Stromal cell of bone marrow (primary cell): ENCODE measurements at places on chromosomes 3 and 15.

- no peak for DNase-seq
Observed at GRCh38 chr15:78938658-78939488, 6.0 kb downstream of the CTSH start.

GRCh38 chr3:39810647-39811161, 1.3 kb downstream of the MYRIP start:
- DNase-seq, result no peak

DNA sequence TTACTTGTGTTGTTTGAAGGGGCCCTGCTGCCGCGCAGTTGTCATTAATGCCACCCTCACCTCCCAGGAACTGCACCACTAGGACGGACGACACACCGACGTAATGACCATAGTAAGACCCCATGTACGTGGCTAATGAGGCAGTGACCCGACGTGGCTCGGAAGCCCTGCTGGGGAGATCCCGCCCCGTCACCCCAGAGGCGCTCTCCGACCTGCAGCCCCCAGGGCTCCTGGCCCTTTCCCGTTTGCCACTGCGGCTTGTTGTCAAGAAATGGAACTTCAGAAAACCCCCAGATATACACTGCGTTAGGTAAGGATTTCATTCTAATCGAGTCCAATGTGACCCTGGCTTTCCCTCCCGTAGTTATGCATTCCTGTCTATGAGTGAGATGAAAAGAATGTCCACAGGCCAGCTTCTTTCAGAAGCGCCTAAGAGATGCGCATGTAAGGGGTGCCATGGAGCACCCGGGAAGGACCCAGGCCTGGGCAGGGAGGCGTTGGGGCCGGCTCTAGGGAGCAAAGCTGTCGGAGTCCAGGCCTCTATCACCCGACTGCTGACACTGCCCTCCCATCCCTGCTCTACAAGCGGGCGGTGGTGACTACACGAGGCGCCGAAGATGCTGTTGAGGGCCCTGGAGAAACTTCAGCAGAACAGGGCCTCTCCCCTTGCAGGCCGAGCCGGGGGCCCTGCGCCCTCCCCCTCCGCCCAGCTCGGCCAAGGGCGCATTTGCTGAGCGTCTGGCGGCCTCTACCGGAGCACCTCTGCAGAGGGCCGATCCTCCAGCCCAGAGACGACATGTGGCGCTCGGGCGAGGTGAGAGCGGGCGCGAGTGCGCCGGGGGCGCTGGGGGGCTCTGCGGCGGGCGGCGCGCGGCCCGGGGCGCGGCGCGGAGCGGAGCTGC, at the start of gene GABRA5:
TSS of gene GABRA5 (plus strand) at position 765 of the 902 bp plus-strand sequence. CDS start 2,187 bp downstream, outside the sequence.
- no peak for DNase-seq

GRCh38 chr3:194874783-194875182, 189.1 kb downstream of the FAM43A start:
- DNase-seq, result no peak

GRCh38 chr3:133277813-133278212, 122.0 kb upstream of the BFSP2 start:
- DNase-seq, result peak; percentile 25

DNA sequence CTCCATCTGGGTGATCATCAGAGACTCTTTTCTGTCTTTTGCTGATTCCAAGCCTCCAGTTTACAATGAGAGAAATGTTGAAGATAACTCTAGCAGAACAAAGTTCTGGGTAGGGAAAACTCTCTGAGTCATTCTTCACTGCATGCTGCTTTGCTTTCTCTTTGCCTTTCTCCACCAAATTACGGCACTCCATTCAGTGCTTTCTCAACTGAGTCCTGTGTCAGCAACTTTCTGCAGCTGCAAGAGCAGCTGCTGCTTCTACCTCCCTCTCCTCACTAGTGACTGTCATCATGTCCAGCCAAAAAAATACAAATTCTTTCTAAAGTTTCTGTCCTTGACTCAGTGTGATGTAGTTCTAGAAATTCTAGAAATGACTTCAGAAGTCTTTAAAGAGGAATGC, 953.8 kb downstream of the IGSF11 start:
- DNase-seq, result no peak

- DNase-seq, result peak; percentile 9
Observed at GRCh38 chr3:76131396-76132153, 346.2 kb upstream of the ZNF717 start.

- DNase-seq, result no peak
Observed at GRCh38 chr3:119611664-119612063, 14.0 kb downstream of the PLA1A start.

DNA sequence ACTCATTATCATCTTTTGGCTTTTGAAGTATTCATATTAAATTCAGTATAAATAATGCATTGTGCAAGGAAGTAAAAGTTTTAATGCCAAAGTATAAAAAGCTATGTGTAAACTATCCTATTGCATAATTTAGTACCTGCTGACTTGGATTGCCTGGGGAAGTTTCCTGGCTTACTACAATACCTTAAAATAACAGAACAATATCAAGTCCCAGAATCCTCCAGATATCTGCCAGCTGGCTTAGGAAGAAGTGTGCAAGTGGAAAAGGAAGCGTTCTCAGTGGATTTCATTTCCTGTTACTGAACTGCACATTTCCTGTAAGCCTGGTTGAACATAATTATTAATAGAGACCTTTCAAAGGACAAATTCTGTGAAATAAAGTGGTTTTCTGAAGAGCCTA, 236.7 kb downstream of the ADAMTSL3 start:
- no peak for DNase-seq

GRCh38 chr3:44265815-44266214, 24.1 kb downstream of the TOPAZ1 start:
- no peak for DNase-seq

DNA sequence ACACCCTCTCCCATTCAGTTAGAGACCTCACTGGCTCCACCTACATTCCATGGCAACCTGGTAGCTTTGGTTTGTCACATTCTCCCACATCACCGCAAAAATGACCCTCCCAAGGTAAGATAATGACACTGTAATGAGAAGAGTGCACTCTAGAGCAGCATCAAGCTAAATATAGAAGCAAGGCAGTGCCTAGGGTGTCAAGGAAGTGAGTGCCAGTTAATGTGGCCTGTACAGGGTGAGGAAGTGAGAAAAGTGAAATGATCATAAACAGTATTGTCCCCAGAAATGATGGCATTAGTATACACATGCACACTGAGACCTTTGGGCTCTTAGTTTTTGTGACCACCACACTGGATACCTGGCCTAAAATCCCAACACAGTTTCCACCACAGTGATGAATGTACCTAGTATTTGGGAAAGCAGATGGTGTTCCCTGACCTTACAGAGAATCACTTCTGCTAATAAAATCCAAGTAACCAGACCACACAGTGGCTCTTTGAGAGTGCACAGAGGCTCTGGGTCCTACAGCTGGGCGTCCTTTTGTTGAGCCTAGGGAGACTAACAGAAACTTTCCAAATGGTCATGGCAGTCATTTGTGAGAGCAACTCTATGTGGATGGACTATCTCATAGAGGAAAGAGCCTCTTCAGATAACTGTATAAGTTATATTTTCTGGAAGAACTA, 106.6 kb downstream of the ARPP21 start:
- no peak for DNase-seq

DNA sequence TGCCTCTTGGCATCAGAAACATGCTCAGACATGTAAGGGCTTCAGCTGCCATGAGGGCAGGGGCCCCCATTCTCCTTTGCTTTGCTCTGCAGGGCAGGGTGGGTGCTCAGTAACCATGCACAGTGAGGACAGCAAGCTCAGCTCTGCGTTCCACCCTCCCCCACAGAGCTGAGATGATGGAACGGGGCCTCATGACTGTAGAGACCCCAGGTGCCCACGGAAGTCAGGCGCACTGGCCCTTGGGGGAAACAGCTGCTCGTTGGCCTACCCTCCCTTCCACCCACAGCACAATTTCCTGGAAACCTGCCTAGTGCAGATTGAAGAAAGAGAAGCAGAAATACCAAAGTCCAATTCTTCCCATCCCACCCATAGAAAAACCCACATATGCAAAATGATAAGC, 10.5 kb downstream of the CTXND1 start:
- no peak for DNase-seq

GRCh38 chr15:69656271-69657030, 203.8 kb downstream of the RPLP1 start:
- DNase-seq, result no peak

- DNase-seq, result peak; percentile 70
Observed at GRCh38 chr15:41944313-41944940, 27.9 kb downstream of the EHD4 start.

DNA sequence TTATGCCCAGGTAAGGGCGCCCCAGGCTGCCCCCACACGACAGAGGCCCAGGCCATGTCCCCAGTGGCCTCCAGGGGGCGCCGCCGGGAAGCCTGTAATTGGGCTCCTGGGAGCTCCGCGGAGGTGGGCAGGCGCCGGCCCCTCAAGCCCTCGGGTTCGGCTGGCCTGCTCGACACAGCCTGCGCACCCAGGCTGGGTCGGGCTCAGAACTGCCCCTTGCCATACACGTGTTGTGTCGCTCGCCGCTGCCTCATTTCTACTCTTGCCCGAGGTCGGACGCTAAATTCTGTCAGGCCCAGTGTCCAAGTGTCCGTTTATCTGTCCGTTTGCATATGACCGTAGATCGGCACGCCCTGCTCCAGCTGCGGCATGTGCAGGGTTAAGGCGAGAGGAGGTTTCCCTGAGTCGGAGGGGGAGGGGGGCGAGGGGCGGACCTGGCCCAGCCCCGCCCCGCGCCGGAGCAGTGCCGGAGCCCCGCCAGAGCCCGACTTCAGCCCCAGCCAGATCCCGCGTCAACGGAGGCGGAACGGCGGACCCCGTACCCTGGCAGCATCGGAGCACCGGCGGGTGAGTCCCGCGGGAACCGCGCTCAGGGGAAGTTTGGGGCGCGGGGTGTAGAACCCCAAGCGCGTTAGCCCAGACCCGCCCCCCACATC, at the start of gene KLHDC8B:
TSS of gene KLHDC8B (plus strand) at position 480 of the 656 bp plus-strand sequence. CDS start 1,172 bp downstream, outside the sequence.
- peak; percentile 71 for DNase-seq

GRCh38 chr15:83276661-83277060, 7.8 kb downstream of the BNC1 start:
- no peak for DNase-seq

DNA sequence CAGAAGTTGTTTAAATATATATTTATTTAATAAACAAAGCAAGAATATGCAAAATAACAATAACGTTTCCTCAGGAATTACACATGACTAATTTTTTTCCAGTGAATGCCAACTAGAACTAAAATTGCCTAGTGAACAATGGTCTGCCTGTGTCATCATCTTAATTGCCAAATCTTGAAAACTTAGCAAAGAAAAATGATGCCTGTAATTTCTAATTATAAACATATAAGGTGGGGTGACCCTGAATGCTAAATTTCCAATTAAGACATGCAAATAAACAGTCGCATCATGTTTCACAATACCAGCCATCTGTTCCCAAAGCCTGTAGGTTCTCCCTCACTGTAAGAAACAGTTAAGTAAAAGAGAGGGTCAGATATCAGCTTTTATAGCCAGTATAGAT, 67.6 kb upstream of the PLCL2 start:
- no peak for DNase-seq

GRCh38 chr15:96503276-96503675, 172.8 kb downstream of the NR2F2 start:
- no peak for DNase-seq

DNA sequence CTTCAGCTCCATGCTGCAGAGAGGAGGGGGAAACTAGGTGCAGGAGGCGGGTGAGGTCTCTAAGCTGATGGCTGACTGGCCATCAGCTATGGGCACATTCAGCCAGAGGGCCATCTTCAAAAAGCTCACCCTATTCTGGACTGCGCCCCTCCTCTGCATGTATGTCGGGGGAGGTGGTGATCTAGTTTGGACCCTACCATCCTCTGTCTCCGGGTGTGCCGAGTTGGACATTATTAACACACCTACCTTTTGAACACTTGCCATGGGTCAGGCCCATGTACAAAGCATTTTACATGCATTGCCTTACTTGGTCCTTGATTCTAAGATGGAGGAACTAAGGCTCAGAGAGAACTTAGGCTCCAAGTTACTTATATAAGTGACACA, 1.4 kb downstream of the NISCH start:
- no peak for DNase-seq

DNA sequence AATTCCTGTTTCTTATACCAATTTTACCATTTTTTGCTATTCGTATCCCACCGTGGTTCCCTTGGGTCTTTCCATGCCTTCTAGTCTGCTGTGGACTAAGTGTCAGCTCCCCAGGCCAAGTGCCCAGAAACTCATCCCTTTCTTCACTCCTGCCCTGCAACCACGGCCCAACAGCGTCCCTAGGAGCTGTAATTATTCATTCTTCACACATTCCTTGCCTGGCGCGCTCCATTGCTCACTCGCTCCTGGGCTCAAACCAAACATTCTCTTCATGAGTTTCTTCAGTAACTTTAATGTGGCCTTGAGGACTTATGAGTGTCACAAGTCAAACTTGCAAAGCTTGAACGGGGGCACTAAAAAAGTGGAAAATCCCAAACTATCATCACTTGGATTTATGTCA, 15.7 kb downstream of the GABRB3 start:
- no peak for DNase-seq

DNA sequence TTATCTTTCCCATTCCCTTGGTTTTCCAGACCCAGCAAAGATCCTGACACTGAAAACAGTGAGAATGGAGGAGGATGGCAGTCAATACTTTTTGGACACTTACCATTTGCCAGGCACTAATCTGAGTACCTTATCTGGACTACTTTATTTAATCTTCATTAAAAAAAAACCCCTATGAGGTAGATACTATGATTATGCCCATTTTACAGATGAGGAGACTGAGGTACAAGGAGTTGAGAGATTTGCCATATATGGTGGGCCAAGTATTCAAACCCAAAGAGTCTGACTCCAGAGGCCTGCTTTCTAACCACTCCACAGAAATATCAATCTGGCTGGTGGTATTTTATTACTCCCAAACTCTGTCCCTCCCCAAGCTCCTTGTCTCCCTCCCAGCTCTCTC, 19.6 kb downstream of the HCN4 start:
- no peak for DNase-seq

DNA sequence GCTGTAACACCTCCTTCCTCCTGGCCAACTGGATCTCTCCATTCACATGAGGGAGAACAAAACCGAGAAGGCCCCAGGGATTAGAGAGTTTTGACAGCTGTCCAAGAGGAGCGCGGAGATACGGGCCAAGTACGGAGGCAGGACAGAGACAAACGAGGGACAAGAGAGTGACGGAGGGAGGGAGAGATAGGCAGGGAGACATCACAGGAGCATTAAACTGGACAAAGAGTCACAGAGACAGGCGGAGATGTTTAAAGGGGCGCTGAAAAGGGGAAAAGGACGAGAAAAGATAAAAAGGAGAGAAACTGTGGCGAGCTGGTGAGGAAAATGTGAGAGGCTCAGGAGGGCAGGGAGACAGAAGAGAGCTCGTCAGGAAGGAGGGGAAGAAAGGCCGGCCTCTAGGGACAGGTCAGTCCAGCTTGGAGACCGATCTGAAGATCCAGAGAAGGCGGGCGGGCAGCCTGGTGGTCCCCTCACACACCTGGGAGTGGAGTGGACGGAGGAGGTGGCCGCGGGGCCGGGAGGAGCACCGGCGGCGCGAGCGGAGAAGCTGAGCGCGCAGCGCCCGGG, 40.5 kb upstream of the ROPN1 start:
- DNase-seq, result no peak
